Neural progenitor cell (in vitro differentiated cells): ENCODE measurements at places on chromosomes 6 and 20.

GRCh38 chr20:39048000-39048696, 86.0 kb downstream of the DHX35 start:
- DNase-seq, result peak; percentile 88

DNA sequence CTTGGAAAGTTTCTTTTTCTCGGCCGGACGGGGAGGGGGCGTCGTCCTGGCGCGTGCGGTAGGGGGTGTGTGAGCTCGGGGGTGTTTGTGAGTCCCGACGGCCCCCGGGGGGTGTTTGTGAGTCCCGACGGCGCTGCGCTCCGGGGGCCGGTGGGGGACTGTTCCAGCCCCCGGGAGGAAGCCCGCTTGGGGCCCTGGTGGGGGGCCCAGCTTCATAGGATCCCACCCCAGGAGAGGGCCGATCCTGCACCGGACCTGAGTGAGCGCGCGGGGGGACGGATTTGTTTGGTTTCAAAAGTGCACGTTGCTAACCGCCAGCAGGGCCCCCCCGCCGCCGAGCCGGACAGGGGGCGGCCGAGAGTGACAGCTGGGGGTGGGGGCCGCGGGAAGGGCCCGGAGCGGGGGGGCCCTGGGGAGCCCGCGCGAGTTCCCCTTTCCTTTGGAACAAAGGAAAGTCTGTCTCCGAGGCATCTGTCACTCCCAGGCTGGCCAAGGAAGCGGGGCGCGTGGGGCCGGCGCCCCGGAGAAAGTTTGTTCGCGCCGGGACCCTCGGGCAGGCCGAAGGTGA, 485 bp downstream of the TGIF2 start:
- DNase-seq, result no peak

GRCh38 chr6:130923350-130923749, 96.1 kb downstream of the SMLR1 start:
- DNase-seq, result no peak

DNA sequence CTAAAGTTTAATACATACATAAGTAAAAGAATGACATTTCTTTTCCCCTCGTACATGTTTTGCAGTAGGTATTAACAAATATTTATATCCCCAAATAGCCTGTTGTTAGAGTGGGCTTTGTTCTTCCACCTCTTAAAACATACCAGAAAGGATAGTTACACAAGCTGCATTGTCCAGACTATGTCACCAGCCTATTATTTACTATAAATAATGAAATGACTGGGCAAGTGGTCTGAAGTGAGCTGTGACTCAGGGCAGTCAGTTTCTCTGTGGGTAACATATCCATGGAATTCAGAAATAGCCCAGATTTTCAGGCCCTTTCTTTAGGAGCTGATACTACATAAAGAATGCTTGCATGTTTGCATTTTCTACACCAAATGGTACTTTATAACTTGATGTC, 60.1 kb downstream of the FUT9 start:
- DNase-seq, result no peak

GRCh38 chr6:85866758-85867401, 224.2 kb upstream of the SYNCRIP start:
- DNase-seq, result no peak

DNA sequence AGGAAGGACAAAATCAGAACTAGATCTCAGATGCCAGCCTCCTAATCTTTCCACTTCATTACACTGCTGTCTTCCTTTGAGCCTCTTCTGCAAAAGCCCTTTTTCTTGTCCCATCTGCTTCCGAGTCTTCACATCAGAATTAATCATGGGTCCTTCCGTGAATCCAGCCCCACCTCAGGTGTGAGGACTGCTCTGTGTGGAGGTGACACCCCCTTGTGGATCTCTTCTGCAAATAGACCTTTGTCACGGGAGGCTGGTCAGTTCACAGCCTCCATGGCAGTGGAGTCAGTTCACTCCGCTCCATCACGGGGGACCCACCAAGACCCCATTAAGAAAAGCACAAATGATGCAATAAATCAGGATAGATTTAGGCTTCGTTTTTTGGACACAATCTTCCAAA, 171.1 kb downstream of the ADAT2 start:
- peak; percentile 25 for DNase-seq

- no peak for DNase-seq
These were observed 135.1 kb downstream of the SAMD5 start for GRCh38 chr6:147643341-147644200.

DNA sequence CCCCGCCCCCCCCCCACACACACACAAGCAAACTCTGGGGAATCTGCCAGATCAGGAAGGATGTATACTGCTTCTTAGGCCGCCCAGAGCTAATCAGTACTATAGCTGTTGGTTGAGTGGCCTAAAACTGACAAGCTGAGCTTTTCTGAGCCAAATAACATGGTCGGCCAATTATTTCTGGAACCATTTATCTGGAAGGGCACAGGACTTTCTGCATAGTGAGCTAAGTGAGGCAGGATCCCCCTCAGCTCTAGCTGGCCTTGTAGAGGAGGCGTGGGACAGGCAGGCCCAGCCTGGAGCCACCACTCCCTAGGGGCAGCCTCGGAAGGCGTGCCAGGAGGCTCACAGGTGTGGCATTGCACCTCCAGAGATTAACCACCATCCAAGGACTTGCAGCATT, 200.1 kb downstream of the TMEM242 start:
- no peak for DNase-seq

DNA sequence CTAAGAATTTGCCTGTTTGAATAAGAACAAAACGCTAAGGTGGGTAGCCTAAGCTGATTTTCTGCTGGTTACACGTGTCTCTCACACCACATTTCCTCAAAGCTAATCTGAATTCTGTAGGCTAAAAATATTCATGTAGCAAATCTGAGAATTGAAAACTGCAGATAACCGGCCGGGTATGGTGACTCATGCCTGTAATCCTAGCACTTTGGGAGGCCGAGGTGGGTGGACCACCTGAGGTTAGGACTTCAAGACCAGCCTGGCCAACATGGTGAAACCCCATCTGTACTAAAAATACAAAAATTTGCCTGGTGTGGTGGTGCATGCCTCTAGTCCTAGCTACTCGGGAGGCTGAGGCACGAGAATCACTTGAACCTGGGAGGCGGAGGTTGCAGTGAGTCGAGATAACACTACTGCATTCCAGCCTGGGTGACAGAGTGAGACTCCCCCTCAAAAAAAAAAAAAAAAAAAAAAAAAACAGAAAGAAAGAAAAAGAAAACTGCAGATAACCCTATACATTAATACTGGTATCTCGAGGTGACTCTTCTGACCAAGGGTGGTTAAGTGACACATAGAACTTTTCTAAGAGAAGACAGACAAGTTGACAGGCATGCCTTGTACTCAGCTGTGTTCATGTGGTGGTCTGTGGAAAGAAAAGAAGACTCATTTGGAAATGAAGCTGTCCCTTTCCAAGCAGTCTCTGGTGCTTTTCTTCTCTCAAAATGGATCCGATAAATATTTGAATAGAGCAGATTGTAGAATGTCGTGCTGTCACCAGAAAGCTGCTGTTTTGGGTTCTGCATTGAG, 24.7 kb upstream of the ASXL1 start:
- no peak for DNase-seq

DNA sequence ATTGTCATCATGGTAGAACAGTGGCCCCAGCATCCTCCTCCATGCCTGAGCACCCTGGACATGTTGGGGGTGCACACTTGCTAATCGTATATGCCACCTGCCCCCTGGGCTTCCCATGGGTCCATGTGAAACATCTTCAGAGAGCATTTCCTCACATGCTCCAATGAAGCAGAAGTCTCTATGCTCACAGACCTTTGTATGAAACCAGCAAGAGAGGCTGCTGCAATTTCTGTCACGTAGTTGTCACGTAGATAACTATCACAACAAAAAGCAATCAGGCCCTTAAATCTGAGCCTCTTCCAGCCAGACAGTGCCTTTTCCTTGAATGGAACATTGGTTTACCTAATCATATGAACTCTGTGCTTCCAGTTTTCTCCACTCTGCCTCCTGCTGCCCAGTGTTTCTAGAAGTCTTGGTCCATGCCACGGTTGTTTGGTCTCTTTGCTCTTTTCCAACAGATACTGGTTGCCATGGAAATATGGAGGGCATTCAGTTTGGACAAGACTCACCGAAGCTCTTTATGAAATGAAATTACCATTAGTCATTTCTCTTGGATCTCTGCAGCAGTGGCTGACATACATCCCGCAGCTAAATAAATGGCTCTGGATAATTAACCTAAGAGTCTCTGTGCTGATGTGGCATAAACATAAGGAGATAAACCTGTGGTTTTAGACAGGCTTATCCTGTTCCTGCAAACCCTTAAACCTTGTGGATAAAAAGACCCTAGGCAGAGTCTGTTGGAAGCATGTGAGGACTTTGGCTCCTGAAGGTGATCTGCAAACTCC, 172.8 kb upstream of the SYNDIG1 start:
- no peak for DNase-seq

GRCh38 chr20:5402903-5403531, 86.3 kb upstream of the PROKR2 start:
- peak; percentile 67 for DNase-seq

DNA sequence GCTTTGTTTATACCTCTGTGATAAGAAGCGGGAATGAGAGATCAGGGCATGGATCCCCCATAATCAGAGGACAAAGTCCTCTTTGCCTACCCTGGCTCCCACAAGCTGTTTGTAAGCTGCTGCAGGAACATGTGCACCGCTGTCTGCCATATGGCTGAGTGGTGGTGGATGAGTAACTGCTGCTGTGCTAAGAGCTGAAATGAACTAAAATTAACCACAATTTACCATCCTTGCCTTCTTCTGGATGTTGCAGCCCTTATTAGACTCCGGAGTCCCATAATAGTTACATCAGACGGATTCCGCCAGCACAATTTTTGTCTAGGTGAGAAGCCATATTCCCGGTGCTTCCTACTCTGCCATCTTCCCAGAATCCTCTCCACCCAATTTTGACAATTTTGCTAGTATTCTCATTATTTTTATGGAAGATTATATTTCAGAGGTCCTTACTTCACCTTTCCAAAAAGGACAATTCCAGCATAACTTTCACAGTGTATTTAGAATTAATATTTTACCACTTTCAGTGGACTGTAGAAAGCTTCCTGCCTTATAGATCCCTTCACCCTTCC, 6.0 kb upstream of the CMTR1 start:
- no peak for DNase-seq

GRCh38 chr20:62031462-62032092, 34.1 kb downstream of the TAF4 start:
- no peak for DNase-seq

DNA sequence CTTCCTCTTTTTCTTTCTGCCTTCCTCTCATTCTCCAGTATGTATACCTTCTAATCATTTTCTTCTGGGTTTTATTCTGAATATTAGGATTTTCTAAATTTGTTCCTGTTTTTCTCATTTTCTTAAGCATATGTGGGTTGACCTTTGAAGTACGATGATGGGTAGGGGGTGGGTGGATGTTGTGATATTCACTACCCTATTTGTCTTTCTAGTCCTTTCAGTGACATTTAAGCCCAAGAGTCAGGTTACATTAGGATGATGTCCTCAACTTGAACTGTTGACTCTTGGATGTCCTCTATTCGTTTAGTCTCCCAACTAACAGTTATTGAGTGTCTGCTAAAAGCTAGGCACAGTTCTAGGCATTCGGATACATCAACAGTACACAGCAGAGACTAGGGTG, 7.3 kb downstream of the ABT1 start:
- no peak for DNase-seq

DNA sequence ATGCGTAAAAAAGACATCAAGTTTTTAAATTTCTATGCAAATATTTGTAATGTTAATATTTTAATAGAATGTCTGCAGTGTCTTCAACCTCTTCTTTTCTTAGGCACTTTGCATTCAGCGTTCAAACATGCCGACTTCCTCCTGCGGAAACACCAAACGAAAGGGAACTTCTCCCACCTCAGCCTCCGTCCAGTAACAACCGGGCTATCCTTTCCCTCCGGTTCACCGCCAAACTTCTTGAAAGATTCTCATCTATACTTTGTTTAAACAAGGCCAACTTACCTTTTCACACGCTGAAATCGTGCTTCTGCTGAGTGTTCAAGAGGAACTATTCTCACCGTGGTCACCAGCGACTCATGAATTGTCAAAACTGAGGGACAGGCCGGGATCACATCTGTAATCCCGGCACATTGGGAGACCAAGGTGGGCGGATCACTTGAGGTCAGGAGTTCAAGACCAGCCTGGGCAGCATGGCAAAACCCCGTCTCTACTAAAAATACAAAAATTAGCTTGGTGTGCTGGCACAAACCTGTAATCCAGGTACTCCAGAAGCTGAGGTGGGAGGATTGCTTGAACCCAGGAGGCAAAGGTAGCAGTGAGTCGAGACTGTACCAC, 44.8 kb downstream of the GJA1 start:
- no peak for DNase-seq

DNA sequence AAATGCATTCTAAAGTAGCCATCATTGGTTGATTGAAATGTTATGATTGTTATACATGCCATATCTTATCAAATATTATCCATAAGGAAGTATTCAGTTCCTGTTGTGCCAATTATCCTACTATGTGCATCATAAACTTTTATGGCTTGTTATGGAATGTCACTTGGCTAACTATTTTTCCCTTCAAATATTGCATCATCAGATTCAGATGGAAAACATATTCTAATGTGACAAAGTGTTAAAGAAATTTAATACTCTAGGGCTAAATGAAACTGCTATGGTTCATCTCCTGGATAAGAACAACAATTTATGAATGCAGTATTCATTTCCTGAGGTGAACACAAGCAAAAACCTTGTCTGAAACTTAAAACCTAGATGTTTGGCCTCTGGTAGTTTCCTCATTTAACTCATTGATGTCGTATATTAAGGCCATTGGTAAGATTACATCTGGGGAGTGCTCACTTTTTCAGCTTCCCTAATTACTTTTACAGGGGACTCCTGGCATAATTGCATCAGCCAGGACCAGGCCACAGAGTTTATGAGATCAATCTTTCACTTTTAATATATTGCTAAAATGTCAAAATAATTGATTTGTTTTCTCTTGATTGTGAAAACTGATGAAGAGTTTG, 134.9 kb upstream of the CEP162 start:
- DNase-seq, result no peak

DNA sequence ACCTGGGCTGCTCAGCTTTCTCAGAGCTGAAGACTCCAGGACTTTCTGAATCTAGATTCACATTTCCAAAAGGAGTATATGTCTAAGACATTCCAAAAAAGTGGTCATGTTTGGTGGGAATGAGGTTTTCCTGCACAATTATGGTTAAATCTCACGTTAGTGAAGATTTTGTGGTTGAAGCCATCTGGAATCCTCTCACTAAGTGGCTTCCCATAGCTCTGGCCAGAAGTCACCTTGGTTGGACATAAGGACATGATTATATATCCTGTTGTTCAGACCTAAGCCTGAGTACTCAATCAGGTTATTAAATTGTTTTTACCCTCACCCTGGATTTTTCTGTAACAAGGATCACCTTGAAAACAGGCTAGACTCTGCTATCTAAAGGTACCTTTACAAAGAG, 176.1 kb upstream of the PLN start:
- DNase-seq, result no peak

DNA sequence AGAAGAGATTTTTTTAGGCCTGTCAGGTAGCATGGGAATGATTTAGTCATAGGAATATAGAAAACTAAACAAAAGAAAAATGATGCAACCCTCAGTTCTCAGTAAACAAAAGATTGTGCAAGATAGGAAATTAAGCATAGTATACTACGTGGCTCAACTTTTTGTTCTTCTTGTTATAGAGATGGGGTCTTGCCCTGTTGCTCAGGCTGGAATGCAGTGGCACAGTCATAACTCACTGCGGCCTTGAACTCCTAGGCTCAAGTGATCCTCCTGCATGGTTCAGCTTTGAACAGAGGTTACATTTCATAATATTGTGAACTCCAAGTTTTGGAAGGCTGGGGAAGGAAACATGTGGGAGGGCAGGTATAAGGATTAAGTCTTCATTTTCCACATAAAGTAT, 28.5 kb downstream of the SLX4IP start:
- DNase-seq, result no peak
